ENCODE measurements at places on chromosomes 1 and 21.
A peak's percentile ranks its signal among the peaks of the same experiment; 100 is the strongest.

DNA sequence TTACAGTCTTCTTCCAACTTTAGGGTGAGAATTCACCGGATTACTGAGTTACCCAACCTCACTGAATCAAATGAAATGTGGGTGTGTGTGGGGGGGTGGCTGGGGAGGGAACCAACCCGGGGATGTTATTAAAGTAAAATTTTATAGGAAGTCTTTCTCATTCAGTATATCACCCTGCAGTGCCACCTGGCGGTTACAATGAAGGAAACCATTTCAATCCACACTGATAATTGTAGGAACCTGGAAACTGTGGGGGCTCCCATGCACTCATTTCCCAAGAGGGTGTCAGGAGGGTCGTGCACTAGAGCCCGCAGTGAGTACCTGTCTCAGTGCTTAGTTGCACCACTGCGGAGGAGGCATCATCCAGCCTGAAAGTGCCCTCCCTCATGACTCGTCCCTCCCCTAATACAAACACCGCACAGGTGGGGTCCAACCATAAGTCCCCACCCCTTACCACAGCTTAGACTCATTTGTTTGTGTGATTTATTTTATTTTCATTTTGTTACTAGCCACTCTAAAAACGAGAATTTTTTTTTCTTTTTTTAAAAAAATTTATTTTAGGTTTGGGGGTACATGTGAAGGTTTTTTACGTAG, 29.1 kb upstream of the IGSF5 start:
- DNase-seq, result peak; percentile 45

GRCh38 chr1:209260136-209260535, 323.4 kb upstream of the CAMK1G start:
- DNase-seq, result no peak

- DNase-seq, result no peak
Measured at GRCh38 chr1:75165264-75165663, 31.1 kb downstream of the LHX8 start.

GRCh38 chr1:113904293-113904673, 316 bp downstream of the AP4B1 start:
- DNase-seq, result no peak

- DNase-seq, result no peak
Measured at GRCh38 chr1:234969011-234969441, 159.6 kb downstream of the TOMM20 start.
